ENCODE measurements at places on chromosomes 3 and 15.
A peak's percentile ranks its signal among the peaks of the same experiment; 100 is the strongest.

DNA sequence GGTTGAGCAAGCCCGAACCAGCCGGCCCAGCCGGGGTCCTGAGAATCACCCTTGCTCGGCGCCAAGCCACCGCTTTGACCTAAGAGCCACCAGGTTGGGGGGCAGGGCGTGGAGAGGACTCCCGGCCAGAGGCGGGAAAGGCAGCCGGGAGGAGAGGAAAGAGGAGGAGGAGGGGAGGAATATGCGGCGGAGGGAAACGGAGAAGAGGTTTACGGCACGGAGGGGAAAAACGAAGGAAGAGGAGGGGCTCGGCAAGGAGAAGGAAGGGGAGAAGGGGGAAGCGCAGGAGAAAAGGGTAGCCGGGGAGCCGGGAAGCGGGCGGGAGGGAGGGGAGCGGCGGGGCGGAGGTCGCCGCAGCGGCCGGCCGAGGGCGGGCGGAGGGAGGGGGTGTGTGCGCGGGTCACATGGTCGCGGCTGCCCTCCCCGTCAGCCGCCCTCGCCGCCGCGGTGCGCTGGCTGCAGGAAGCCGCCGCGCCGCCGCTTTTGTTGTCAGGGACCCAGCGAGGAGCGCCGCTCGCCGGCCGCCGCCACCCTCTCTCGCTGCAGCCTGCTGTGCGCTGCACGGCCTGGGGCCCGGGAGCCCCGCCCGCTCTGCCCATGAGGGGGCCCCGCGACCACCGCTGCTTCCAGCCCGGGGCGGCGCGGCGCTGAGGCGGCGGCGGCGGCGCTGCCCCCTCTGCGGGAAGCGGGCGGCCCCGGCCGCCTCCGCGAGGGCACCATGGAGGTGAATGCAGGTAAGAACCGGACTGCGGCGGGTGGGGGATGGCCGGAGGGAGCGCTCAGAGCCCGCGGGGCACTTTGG, at the start of gene NR1D2:
Gene NR1D2 (plus strand): TSS at position 426 of the 802 bp plus-strand sequence. CDS start 293 bp downstream, at position 719.
- peak; percentile 88 for DNase-seq

DNA sequence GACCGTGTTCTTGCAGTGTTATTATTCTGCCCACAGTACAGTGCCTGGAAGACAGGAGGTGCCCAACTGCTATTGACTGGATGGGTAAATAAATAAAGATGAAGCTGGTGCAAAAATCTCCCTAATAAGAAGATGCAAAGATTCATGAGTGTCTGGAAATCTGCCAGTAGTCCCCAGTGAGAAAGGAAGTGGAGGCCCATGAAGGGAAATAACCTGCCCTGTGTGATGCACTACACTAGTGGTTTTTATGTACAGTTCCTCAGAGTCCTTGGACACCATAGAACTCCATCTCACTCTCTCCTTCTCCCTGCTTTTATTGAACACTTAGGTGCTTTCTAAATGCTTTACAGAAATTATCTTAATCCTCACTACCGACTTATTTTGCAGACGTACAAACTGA, 8.3 kb upstream of the SUCLG2 start:
- DNase-seq, result no peak

GRCh38 chr3:38698061-38698460, 48.6 kb upstream of the SCN5A start:
- DNase-seq, result no peak

DNA sequence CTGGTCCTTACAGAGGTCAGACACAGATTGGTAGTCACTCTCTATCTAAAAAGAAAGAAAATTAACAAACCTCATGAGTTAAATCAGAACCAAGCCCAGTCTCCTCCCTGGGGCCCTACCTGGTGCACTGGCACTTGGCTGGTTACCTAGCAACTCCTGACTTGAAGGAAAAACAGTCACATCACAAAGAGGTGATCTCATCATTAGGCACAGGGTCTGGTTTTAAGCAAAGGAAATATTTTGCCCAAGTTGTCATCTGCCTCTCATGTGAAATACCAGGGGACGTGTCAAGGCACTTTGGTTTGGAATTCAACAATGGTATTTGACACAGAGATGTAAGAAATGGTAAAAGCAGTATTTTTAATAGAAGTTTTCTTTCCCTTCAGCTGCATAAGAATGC, 47.7 kb upstream of the FMN1 start:
- DNase-seq, result no peak

- DNase-seq, result no peak
Measured at GRCh38 chr15:36938764-36939163, 161.6 kb downstream of the MEIS2 start.

DNA sequence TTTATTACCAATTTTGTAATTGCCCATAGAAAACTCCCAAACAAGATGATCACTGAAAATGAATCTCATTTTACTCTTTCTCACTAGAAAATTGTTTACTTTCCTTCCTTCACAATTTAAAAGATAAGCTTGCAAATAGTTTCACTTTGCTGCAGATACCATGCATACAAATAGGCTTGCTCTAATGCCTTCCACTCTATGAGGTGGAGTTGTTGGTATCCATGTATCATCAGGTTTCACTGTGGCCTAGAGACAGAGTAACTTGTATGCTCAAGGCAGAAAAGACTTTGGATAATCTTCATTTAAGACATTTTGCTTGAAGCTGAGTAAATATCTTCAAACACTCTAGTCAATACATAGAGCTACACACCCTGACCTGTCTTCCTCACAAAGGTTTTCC, 60.8 kb downstream of the RYK start:
- DNase-seq, result no peak

- DNase-seq, result no peak
Measured at GRCh38 chr15:77440378-77440999, 19.8 kb downstream of the HMG20A start.

Data from putamen (tissue), 1 donor.